ENCODE measurements at places on chromosomes 16 and 17.
A peak's percentile ranks its signal among the peaks of the same experiment; 100 is the strongest.

DNA sequence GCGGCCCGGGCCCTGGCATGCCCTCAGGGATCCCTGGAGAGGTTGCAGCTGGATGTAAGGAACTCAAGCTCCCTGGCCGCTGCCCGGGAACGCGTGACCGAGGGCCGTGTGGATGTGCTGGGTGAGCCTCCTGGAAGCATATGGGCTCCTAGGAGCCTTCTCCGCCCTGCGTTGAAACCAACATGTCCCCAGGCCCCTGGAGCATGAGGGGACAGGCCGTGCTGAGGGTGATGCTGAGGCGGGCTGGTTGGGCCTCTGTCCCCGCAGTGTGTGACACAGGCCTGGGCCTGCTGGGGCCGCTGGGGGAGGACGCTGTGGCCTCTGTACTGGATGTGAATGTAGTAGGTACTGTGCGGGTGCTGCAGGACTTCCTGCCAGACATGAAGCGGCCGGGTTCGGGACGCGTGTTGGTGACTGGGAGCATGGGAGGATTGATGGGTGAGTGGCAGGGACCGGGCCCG lies 5.7 kb upstream of the HSD17B1 start:
- DNase-seq = no peak

- DNase-seq = no peak
Measured at GRCh38 chr17:33990943-33991706, 264.0 kb upstream of the CCL2 start.

DNA sequence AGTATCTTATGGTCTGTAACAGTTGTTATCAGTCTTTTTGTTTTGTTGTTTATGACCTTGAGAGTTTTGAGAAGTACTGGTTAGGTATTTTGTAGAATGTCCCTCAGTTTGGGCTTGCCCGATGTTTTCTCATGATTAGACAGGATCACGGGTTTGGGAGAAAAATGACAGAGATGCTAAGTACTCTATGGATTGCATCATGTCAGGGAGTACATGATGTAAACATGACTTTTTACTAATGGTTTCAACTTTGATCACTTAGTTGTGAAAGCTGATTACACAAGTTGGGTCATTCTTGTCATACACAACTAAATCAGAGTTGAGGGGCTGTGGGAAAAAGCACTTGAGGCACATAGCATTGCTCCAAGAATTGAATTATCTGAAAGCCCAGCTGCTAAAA lies 94.7 kb upstream of the SIAH1 start:
- DNase-seq = peak; percentile 96

DNA sequence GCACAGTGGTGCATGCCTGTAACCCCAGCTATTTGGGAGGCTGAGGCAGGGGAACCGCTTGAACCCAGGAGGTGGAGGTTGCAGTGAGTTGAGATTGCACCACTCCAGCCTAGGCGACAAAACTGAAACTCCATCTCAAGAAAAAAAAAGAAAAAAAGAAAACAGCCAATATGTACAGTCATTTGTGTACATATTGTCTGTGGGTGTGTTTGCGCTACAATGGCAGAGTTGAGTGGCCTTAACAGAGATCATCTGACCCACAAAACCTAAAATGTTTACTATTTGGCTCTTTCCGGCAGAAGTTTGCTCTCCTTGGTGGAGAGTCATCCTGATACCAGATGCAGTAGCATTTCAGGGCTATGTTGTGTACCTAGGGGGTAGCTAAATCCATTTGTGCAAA lies 57.9 kb downstream of the ARSG start:
- peak; percentile 47 for DNase-seq

DNA sequence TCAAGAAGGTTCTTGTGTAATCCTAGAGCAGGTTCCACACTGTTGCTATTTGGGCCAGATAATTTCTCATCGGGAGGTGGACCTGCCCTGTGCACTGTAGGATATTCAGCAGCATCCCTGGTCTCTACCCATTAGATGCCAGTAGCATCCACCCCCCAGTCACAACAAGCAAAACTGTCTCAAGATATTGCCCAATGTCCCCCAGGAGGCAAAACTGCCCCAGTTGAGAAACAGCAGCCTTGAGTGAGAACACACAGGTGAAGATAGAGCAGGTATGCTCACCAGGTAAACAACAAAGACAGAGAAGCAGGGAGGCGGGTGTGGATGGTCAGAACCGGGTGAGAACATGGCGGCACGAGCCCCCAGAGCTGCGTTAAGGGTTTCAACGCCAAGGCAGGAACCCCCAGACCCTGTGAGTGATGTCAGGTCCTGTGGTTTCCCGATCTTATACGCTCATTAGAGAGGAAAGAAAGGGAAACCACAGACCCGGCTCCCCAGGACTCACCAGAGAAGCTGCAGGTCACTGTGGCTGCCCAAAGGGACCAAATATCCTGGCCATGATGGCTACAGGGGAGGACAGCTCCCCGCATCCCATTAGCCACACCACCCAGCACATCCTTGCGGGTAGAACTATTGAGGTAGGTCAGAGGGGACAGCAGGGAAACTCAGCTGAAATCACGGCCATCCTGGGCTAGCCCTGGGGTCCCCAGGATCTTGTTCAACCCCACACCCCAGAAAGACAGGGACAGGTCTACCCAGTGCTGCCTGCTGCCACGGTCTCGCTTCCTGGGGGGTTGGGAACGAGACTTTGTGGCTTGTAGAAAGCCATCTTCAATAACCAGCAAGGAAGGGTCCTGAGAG lies 21.2 kb downstream of the CDC42EP4 start:
- peak; percentile 18 for DNase-seq

DNA sequence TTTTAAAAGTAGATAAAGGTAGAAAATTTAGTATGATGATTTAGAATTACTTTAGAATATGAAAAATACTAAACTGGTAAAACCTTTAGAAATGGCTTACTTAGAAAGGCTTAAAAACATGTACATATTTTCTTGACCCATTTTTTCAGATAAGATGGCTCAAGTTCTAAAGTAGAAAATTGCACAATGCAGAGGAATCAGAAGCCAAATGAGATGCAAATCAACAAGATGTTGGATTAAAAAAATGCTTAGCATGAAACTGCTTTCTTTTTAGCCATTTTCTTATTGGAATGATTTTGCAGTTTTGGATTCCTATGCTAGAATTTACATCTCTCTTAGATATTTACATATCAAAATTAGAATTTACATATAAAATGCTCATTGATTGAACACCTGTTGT lies 1.5 kb upstream of the KRTAP3-1 start:
- DNase-seq = no peak

Data from inflammatory macrophage treated with lipopolysaccharide for 4 hours (primary cell).